ENCODE measurements at places on chromosomes 12 and 14.

DNA sequence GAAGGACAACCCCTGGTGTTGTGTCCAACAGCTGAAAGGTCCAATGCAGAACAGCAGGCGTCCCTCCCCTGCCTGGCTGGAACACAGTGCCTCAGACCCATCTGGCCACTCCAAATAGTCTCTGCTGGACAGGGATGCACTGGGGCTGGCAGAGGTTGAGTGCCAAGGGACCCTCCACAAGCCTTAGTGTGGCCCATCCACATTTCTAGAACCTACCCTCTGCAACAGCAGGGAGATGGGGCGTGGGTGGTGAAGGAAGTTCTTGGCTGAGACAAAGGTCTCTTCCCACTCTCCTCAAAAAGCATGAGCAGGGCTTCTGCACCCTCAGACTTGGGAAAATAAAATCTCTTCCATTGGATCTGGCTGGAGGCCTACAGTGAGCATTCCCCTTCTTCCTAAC is 36.5 kb downstream of the LTBP2 start:
- no peak for DNase-seq

GRCh38 chr14:105517096-105517495 is 9.3 kb upstream of the TMEM121 start:
- no peak for DNase-seq

DNA sequence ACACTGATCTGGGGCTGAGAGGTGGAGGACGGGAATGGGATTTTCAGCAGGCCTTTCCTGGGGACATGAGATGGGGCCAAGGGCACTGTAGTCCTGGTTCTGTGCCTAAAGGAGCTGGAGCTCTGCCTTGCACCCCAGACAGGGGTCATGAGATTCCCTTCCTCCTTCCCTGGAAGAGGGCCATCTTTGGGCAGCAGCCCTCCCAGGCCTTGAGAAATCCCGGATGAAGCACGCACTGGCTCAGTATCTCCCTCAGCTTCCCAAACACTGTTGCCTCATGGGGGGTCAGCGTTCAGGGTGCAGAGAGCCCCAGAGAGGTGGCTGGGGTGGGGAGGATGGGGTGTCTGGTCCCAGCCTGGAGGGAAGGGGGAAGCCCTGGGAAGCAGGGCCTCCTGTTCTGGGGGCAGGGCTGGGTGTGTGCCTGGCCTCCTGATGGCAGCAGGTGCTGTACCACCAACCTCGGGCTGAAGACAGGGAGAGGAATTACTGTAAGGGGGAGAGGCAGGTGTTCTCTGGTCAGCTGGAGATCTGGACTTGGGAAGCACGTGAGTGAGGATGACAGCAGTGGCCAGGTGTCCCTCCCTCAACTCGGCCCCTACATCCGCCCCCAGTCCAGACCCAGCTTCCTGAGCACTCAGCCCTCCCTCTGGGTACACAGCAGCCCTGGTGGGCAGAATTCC is 8.4 kb upstream of the NR4A1 start:
- no peak for DNase-seq

GRCh38 chr12:70989232-70989631 is 68.7 kb upstream of the PTPRR start:
- no peak for DNase-seq

GRCh38 chr12:41804026-41804425 is 340.6 kb downstream of the GXYLT1 start:
- no peak for DNase-seq

GRCh38 chr12:26534071-26534470 is 298.9 kb downstream of the ITPR2 start:
- no peak for DNase-seq

GRCh38 chr14:55340482-55340881 is 69.3 kb downstream of the FBXO34 start:
- DNase-seq = no peak

- no peak for DNase-seq
Measured at GRCh38 chr12:96350982-96351381, 49.3 kb downstream of the CDK17 start.

GRCh38 chr12:25151476-25151875 is 43.5 kb downstream of the DNAI7 start:
- peak; percentile 97 for DNase-seq

DNA sequence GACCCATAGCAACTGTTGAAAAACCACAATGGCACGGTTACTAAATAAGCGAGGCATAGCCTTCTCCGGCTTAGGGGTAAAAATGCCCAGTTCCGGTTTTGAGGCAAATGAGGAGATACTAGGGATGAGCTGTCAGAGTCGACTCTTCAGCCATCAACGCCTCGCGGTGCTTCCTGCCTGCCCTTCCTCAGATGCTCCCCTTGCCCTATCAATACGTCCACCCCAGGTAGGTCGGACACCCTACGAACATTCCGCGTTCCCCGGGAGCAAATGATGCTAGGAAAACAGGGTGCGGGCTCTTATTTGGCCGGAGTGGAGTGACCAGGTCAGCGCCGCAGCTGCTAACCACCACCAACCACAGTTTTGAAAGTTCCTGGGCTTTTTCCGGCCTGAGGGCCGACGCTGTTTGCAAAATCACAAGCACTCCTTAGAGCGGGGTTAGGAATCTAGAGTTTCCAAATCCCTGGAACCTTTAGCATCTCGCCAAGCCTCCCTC is 1.2 kb downstream of the SRSF9 start:
- DNase-seq = no peak

DNA sequence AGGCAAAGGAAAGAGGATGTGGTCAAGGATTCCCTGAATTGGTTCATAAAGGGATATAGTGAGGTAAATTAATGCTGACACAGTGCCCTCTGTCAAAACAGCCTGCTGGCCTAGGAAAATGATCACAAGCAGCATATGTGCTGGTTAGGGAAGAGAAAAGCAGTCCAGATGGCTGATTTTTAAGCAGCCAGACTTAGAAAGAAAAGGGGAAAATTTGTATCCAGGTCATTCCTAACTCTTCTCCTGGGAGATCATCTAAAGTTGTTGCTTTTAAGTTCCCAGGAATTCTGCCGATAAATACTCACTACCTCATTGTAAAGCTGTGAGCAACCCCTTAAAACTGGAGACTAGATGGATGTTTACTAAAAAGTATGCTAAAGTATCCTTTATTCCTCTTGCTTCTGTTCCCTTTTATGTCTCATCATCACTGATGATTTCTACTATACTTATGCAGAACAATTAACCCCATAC is 46.4 kb upstream of the CNOT2 start:
- no peak for DNase-seq

DNA sequence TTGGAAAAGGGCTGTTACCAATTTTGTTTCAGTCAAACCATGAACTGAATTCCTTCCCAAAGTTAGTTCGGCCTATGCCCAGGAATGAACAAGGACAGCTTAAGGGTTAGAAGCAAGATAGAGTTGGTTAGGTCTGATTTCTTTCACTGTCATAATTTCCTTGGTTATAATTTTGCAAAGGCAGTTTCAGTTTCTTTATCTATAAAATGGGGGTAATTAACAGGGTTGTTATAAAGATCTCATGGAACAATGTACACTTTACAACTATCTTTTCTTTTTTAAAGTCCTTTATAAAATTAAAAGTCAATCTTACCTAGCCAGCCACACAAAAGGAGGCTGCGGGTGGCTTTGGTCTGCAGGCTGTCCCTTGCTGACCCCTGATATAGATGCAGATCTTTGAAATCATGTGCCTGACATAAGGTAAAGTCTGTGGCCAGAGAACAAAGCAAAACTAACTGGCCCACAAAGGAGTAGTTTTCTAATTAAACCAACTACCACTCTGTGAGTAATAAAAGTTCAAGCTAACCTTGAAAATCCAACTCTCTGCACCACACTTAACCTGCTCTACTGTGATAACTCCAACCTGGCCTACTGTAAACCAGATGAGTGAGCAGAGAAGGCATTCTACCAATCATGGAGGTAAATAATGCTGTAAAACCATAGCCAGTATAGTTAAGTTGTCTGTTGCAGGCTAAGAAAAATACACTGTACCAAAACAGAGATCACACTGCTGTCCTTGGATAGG is 49.5 kb downstream of the SLC38A1 start:
- DNase-seq = no peak

DNA sequence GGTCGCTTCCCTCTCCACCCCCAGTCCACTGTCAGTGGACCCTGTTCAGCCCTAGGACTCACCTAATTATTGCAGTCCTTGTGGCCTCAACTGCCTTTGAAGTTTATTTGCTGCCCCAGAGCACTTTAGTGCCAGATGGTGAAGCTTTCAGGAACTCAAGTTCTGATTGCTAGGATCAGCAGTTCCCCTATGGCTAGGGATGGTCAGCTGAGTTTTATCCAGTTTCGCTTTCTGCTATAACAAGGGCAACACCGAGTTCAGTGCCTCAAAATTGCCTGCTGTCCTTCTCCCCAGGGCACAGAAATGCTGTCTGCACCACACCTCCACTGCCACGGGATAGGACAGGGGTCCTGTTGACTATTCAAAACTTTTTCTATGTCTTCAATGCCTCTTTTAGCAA is 295.0 kb downstream of the GPHN start:
- no peak for DNase-seq

GRCh38 chr14:37179896-37180502 is 7.6 kb upstream of the SLC25A21 start:
- DNase-seq = no peak

GRCh38 chr14:75521415-75522199 is 662 bp upstream of the BATF start:
- no peak for DNase-seq

DNA sequence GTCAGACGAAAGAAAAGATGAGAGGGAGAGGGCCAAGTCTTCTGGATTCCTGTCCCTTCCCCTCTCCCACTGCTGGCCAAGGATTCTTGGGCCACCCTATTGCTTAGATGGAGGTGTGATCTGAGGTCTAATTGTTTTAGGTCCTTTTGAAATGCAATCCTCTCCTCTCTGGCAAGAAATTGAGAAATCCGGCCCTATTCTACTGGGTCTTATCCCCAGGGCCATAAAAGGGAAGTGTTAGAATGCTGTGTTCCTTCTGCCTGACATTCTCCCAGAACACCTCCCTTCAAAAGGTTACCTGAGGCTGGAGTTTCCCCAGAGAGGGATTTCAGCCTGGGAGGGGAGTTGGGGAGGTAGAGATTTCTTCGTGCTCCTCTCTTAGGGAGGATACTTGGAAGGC is 4.4 kb downstream of the WNT5B start:
- no peak for DNase-seq

DNA sequence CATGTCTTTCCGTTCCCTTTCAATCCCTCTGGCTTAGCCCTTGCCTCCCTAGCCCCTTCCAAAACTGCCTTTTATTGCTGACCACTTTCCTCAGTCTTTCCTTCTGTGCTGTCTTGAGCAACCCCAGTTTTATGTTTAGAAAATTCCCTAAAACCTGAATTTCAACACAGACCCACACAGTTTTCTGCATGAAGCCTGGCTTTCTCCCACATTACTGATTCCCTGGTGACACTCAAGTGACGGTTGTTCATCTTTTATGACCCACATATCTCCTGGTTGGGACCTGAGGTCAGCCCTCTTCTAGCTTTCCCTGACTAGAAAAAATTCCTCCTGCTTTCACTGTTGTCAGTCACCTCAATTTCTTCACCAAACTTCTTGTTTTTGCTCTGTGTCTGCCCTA is 21.0 kb downstream of the FGD4 start:
- DNase-seq = no peak

DNA sequence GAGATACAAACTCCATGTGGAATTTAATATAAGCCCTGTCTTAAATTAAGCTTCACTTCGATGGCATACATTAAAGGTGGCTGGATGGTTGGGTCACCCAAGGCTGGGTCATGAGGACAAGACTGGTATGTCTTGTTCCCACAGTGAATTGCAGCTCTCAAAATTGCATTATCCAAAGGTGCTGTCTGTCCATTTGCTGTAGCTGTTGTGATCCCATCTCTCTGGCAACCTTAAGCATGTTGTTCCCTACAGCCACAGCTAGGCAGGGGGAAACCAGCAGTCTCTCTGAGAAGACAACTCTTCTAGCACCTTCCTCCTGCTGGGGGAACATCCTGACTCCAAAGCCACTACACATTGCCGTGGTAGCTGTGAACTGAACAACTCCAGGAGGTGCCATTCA is 187.0 kb downstream of the NUAK1 start:
- no peak for DNase-seq

DNA sequence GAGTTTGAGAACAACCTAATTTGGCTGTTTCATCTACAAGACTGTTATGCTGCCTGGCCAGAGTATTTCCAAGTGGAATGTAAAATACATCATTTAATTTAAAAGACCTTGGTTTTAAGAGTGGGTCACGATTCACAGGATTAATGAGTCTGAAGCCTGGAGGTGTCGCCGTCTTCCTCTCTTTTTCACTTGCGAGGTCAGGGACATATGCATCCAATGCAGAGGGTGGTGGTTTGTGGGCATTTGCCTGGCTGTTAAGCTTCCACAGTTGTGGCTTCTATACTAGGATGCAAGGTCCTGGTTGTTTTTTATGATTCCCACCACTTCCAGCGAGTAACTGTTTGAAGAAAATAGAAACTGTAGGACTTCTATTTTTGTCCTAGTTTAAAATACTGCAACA is 22.8 kb upstream of the RASSF3 start:
- DNase-seq = no peak

DNA sequence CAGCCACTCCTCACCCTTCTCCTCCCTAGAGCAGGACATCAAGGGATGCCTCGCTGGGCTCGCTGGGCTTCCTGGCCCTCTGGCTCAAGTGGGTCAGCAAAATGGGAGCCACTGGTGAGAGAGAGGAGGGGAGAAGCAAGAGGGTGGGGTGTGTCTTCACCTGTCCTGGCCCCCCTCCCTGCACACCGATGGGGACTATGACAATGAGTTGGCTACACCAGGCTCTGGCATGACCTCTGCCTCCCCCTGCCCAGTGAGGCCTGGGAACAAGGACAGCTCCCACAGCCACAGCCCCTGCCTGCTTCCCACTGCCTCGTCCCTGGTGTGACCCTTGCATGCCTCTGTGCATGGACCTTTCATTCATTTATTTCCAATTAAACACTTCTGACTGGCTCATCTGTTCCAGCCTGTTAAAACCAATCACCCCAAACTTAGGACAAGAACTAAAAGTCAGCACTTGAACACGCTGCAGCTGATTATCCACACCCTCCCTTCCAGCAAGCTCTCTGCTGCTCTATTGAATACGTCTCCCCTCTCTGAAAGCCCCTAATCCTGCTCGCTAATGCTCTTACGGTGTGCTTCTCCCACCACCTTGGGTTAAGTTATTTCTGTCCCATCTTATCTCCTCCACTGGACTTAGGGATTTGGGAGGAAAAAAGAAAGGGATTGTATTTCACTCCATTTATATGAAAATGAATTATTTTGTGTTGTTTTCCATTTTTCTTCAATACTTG is 5.8 kb upstream of the PPP2R5C start:
- DNase-seq = no peak

- no peak for DNase-seq
Measured at GRCh38 chr14:94722397-94722796, 47.5 kb downstream of the GSC start.

DNA sequence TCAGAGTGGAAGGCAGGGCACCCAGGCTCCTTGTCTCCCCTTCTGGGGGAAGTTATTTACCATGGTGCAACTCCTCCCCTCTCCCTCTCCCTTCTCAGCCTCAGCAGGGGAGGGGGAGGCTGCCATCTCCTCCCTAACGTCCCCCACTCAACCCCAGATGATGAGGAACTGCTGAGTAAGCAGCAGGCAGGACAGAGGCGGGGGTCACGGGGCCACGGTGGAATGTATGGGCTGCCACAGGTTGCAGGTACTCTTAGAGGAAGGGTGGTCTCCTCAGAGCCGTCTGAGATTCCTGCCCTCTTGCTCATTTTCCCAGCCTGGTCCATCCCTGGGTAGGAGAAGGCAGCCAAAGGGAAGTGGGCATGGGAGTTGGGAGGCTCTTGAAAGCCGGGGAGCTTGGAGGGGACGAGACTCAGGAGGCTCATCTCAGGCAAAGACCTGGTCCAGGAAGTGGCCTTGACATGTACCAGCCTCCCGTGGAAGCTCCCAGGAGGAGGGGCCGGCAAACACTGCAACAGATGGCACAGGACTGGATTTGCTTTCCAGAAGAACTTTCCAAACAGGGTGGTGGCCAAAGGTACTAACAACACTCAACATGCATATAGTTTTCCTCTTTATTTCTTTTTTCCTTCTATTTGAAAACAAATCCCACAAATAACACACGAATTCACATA is 19.0 kb downstream of the RIN3 start:
- DNase-seq = no peak
